ENCODE measurements at places on chromosomes 3 and 15.

GRCh38 chr15:51768018-51768417 lies 16.6 kb downstream of the TMOD2 start:
- no peak for DNase-seq

DNA sequence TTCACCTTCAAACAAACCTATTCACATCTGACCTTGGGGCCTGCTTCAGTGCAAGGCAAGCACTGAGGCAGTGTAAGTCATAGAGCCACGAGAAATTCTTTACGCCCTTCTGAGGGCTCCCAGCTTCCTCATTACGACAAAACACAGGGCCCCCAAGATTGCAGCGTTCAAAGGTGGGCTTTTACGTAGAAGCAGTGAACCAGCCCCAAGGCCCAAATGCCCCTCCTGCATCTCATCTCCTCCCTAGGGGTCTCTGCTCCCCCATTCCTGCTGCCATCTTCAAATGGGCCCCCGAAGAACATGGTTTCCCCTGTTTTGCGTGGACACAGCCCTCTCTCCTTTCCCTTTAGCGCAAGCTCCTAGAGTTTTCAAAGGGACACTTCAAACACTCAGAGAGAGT lies 285.1 kb downstream of the MEX3B start:
- no peak for DNase-seq

DNA sequence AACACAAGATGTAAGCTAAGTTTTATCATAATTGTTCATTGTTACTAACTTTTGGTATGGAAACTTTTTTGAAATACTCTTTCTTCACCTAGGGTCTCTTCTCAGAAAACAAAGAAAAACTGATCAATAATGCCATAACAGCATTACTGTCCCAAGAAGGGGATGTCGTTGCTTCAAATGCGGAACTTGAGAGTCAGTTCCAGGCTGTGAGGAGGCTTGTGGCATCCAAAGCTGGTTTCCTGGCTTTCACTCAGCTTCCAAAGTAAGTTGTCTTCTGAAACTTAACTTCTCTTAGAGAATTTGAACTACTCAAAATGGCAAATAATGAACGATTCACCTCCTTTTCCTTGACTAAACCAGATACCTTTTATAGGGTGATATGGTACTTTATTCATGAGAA lies 39.3 kb downstream of the DNAJC13 start:
- no peak for DNase-seq

DNA sequence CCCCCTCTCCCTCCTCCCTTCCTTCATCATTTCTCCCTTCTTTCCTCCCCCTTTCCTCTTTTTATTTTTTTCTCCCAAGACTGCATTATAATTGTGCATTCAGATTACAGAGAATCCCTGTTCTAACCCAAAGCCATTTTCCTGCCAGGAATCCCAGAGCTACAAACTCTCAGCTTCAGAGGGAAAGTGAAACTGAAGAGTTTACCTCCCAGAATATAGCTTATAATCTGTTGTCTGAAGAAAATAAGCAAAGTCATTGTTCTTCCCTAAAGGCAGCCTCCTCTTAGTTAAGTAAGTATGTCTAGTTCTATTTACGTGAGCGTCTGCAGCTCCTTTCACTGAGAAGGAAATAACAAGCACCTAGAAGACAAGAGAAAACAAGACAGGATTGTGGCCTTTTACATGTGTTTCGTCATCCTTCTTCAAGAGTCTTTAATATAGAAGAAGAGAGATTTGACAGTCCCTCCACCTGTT lies 97.2 kb downstream of the CHST2 start:
- no peak for DNase-seq

DNA sequence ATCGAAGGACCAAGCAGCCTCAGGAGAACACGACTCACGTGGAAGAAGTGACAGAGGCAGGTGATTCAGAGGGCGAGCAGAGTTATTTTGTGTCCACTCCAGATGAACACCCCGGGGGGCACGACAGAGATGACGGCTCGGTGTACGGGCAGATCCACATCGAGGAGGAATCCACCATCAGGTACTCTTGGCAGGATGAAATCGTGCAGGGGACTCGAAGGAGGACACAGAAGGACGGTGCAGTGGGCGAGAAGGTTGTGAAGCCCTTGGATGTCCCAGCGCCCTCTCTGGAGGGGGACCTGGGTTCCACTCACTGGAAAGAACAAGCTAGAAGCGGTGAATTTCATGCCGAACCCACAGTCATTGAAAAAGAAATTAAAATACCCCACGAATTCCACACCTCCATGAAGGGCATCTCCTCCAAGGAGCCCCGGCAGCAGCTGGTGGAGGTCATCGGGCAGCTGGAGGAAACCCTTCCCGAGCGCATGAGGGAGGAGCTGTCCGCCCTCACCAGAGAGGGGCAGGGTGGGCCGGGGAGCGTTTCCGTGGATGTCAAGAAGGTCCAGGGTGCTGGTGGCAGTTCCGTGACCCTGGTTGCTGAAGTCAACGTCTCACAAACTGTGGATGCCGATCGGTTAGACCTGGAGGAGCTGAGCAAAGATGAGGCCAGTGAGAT lies 26.0 kb downstream of the SYNM start:
- DNase-seq = no peak

- DNase-seq = no peak
Measured at GRCh38 chr3:50559702-50560101, 7.8 kb downstream of the C3orf18 start.

- no peak for DNase-seq
Measured at GRCh38 chr15:27635916-27636315, 463.2 kb downstream of the OCA2 start.

DNA sequence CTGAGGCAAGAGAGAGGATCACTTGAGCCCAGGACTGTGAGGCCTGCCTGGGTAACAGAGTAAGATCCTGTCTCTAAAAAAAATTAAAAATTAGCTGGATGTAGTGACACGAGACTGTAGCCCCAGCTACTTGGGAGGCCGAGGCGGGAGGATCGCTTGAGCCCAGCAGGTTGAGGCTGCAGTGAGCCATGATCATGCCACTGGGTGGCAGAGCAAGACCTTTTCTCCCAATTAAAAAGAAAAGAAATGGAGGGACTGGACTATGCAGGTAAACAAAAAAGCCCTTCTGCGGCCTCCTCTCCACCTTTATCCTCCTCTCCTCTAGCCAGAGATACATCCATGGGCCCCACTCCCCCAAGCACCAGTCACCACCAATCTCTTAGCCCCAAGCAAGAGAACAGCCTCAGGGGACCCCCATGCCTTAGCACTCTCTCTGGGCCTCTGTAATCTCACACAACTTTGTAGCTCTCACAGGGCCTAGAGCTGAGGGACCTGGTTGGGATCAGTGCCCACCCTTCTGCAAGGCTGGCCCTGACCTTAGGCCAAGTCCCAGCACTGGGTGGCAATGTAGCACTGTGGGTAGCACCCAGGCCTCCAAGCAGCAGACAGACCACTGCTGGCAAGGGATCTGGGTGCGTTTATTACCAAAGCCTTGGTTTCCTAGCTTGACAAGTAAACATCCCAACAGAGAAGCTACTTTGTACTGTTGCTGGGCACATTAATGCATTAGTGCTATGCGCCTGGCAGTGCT lies 43.4 kb downstream of the FAM174B start:
- no peak for DNase-seq

DNA sequence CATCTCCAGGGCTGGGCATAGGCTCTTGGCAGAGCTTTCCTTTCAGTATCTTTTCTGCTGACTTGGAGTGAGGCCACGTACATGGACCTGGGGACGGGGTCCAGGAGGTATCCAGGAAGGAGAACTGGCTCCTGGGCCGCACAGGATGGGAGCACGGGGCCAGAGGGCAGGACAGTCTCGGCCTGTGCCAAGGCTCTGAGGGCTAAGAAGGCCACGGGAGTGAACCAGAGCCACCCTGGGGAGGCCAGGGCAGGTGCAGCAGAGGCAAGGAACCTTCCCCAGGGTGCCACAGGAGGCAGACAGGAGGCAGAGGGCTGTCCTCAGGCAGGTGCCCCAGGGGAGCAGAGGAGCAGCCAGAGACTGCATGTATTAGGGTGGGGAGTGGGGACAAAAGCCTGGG lies 50.3 kb downstream of the PLXNA1 start:
- DNase-seq = no peak

DNA sequence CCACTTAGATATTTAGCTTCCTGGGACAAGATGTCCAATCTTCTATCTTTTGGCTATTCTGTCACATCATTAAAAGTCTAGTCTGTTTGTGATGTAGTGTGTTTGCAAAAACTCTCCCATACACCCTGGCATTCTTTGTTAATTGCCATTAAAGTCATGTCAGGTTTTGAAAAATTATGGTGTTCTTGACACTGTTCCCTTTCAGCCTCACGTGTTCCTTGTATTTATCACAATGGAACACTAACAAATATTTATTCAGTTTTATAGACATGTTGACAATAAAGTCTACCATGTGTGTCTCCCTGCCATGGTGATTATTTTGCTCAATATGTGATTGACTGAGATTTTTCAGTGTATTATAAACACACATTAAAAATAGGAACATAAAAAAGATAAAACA lies 9.4 kb upstream of the CACNA1D start:
- no peak for DNase-seq

DNA sequence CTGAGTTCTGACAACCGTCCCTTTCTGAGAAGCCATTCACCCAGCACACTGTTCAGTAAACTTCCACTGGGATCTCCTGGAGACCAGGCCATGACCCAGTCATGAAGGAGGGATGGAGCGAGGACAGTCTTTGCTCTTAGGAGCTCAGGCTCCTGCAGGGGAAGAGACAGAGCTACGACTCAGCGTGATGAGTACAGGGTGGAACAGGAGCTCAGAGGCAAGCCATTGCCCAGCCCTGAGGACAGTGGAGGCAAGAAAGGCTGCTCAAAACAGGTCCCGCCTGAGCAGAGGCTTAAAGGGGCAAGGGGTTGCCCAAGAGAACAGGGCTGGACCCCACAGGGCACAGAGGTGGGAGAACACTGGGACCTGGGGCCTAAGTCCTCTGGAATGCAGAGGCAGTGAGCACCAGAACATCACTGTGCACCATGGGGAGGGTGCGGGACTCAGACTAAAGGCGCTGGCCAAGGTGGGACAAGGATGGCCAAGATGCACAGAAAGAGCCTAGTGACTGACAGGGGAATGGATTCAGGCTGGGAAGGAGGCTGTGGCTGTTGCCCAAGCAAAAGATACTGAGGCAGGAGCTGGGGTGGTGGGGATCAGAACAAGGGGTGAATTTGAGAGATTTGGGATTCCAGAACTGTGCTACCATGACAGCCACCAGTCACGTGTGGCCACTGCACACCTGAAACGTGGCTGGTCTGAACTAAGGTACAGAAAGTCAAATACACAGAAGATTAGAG lies 25.8 kb downstream of the TMEM43 start:
- no peak for DNase-seq

DNA sequence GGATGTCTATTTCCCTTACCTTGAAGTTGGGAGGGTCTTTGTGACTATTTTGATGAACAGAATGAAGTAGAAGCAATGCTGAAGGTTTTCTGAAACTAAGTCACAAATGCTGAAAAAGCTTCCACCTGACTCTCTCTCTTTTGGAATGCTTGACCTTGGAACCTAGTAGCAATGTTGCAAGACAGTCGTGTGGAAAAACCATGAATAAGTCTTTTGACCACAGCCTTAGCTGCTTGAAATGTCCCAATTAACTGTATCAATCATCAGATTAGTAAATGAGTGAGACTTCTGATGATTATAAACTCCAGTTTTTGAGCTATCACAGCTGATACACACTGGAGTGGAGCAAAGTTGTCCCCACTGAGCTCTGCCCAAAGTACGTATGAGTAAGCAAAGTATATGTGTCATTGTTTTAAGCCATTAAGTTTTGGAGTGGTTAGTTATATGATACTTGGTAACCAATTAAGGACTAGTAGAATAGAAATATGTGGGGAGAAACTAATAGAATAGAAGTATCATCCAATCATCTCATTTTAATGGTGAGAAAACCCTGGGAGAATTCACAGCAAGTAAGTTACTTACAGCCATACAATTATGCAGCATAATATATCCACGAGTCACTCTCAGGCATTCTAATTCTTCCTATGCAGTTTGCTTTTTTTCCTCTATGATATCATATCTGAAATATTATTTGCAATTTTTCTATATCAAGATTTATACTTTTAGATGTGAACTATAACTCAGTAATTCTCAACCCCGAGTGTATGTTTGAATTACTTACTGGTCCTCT lies 1010.6 kb downstream of the ROBO2 start:
- DNase-seq = no peak

- no peak for DNase-seq
Measured at GRCh38 chr3:115800489-115801075, 177.3 kb downstream of the GAP43 start.

DNA sequence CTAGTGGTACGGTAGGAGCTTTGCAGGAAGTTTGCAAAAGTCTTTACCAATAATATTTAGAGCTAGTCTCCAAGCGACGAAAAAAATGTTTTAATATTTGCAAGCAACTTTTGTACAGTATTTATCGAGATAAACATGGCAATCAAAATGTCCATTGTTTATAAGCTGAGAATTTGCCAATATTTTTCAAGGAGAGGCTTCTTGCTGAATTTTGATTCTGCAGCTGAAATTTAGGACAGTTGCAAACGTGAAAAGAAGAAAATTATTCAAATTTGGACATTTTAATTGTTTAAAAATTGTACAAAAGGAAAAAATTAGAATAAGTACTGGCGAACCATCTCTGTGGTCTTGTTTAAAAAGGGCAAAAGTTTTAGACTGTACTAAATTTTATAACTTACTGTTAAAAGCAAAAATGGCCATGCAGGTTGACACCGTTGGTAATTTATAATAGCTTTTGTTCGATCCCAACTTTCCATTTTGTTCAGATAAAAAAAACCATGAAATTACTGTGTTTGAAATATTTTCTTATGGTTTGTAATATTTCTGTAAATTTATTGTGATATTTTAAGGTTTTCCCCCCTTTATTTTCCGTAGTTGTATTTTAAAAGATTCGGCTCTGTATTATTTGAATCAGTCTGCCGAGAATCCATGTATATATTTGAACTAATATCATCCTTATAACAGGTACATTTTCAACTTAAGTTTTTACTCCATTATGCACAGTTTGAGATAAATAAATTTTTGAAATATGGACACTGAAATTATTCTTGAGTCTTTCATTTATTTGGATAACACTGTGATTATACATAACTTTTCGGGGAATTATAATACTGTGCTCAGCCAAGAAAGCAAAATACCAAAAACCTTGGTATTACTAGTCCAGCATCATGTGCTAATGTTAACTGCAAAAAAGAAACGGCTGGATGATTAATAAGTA lies 2.2 kb downstream of the SOX2 start:
- no peak for DNase-seq

DNA sequence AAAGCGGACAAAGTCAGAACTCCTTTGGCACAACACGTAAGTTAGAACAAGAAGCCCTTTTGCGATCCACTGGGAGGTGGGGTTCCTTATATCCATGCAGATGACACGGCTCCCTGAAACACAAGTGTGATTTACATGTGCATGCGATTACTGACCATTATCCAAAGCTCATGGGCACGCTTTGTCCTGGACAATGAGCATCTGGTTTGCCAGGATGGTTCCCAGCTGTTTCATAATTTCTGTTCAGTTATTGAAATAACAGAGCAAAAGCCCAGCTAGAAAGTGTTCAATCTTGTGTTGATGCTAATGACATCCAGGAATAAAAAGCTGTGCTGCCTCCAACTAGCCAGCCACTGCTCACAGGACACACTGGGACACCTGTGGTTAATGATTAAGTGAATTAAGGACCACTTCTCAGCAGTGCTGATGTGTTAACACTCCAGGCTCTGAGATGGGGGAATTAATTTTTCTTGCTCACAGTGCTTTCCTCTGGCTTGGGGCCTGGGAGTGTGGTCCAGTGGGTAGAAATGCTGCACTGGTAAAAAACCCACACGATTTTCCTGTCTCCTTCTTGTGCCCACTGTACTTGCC lies 123.1 kb upstream of the SLC2A2 start:
- DNase-seq = no peak

- no peak for DNase-seq
Measured at GRCh38 chr3:10333349-10333650, 12.4 kb upstream of the SEC13 start.

Data from foreskin keratinocyte (primary cell).